ENCODE measurements at places on chromosomes 2 and 18. TPM values are rescaled to one million over a fixed set of nuclear protein-coding genes. Genes with fewer than 3 reads are reported as not detected.

GRCh38 chr2:136238286-136239078 is 120.5 kb upstream of the CXCR4 start:
- DNase-seq, result peak; percentile 33

Gene DQX1
- 0.71 TPM for total RNA-seq

DNA sequence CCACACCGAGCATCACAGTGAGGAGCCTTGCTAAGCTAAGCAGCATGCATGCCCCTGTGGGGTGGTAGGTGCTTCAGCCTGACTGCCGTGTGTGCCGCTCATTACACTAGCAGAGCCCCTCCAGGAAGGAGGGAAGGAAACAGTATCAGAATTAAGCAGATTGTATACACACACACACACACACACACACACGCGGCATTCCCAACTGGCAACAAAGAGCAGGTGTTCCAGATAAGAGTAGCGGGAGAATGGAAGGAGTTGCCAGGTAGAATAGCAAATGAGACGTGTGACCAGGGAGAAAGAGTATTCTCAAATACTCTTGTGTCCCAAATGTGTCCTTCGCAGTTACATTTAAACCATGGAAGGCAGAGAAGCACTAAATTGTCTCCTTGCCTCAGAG is 47.6 kb upstream of the TTC39C start:
- no peak for DNase-seq

- peak; percentile 30 for DNase-seq
Observed at GRCh38 chr2:157866202-157866601, 9.9 kb downstream of the ACVR1 start.

Gene GLI2
- 9.4 TPM for total RNA-seq

DNA sequence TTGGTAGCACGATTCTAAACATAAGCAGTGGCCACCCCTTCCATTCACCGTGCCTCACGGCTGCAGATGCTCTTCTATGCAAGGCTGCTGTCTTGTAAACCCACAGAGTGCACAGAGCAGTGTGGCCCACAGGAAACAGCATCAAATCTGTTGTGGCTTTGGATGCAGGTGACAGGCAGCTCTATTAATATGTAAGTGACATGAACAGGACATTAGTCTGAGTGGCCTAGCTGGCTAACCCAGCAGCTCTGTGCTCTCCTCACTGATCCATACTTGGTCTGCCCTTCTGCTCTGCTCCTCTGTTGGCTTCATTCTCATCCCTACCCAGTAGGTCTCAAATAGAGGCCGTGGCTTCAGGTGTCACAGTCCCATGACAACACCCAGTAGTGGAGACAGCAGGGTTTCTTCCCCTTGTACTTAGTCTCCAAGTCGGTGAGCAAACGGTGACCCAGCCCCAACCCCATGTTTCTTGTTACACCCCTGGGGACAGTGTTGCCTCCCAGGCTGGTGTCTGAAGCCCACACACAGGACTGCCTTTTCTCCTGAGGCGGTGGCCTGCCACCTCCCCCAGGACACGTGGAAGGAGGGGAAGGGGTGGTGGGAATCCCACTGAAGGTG is 5.8 kb downstream of the SH3RF3 start:
- DNase-seq, result no peak

GRCh38 chr2:124065636-124066035 is 40.5 kb downstream of the CNTNAP5 start:
- no peak for DNase-seq
